SHP77 (cell line): ENCODE measurements at places on chromosomes 4 and X.

DNA sequence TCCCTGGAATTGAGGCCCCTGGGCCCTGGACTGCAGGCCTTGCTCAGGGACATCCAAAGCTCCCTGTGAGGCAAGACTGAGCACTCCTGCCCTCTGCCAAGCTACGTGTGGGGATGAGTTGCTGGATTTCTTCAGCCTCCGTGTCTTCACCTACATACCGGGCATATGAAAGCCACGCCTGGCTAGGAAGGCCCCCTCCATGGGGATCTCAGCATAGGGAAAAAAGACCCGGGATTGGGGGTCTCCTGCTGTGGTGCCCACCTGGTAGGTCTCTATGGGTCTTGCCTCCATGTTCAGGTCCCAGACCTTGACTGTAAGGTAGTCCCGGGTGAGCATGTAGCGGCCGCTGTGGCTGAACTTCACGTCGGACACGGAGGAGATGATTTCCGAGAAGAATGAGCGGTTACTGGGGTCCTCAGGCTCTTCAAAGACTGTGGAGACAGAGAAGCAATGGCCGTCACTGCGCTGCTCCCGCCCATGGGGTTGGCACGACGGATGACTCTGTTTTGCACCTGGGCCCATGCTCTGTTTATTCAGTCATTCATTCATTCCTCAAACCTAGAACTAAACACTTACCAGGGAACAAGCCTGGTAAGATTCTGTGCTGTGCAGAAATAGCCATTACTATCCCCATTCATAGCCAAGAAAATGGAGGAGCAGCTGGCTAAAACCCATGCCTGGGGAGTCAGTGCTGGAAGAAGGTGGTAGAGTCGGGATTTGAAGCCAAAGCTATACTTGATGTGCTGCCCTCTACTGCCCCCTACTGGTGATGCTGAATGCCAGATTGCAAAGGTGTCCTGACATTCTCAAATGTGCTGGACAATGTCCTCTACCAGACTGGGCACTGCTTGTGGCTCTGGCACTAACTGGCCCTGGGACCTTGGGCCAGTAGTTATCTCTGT, 63.9 kb downstream of the WFS1 start:
- DNase-seq: no peak

GRCh38 chr4:94419956-94420355, 31.8 kb upstream of the PDLIM5 start:
- no peak for DNase-seq

GRCh38 chr4:138981930-138982390, 33.6 kb upstream of the NOCT start:
- DNase-seq: no peak

GRCh38 chrX:69161786-69162349, 3.4 kb downstream of the PJA1 start:
- DNase-seq: no peak

DNA sequence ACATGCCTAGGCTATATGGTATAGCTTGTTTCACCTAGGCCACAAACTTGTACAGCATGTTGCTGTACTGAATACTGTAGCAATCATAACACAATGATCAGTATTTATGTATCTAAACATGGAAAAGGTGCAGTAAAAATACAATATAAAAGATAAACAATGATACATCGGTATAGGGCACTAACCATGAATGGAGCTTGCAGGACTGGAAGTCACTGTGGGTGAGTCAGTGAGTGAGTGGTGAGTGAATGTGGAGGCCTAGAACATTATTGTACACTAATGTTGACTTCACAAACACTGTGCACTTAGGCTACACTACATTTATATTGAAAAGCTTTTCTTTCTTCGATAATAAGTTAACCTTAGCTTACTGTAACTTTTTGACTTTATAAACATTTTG, 45.6 kb upstream of the ANK2 start:
- no peak for DNase-seq
